ENCODE measurements at places on chromosomes 11 and 22. TPM values are rescaled to one million over a fixed set of nuclear protein-coding genes. Genes with fewer than 3 reads are reported as not detected.

Gene ADAMTS8
- polyA plus RNA-seq = 2.5 TPM

Gene SLC22A12
- 3.8 TPM for polyA plus RNA-seq

Gene OR52A5
- not detected for polyA plus RNA-seq

Gene EWSR1
- 404 TPM for polyA plus RNA-seq
